ENCODE measurements at places on chromosomes 6 and 20.

DNA sequence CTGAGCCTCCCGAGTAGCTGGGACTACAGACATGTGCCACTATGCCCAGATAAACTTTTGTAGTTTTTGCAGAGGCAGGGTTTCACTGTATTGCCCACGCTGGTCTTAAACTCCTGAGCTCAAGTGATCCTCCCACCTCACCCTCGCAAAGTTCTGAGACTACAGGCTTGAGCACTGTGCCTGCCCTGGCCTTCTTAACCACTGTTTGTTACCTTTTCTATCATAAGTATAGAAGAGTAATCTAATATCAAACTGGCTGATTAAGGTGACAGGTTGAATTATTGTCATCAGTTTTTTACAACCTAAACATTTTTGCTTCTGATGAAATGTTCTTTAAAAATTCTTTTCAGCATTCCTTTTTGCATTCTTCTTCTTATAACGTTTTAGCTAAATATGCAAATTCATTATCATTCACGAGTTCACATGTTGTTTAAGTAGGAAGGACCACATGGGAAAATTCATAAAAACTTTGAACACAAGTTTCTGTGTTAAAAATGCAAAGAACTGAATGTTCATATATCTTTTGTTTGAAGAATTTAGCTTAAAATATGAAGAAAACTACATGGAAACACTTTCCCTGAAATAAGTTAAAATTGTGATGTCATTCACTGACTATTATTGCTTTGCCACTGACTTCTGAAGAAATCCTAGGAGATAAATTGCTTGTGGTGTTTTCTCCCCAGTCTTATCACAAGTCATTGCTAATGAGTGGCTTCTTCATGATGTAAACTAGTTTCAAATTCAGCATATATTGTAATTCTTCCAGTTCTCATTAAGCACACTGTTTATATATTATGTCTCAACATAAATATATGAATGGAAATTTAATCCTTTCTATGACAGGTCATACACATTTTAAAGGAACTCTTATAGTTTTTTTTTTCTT, 106.7 kb downstream of the ADGRB3 start:
- no peak for DNase-seq

- no peak for DNase-seq
These were observed 23.2 kb upstream of the PNPLA1 start for GRCh38 chr6:36246506-36247268.

- no peak for DNase-seq
These were observed 28.8 kb downstream of the IMPG1 start for GRCh38 chr6:76043690-76044089.

GRCh38 chr6:149031859-149032598, 285.2 kb downstream of the UST start:
- DNase-seq: peak; percentile 17

- DNase-seq: no peak
These were observed 5.3 kb upstream of the SERPINB6 start for GRCh38 chr6:2976571-2977085.

- no peak for DNase-seq
These were observed 34.1 kb upstream of the MYLK2 start for GRCh38 chr20:31785089-31785488.

- no peak for DNase-seq
These were observed 14.4 kb downstream of the MKKS start for GRCh38 chr20:10419550-10420133.

DNA sequence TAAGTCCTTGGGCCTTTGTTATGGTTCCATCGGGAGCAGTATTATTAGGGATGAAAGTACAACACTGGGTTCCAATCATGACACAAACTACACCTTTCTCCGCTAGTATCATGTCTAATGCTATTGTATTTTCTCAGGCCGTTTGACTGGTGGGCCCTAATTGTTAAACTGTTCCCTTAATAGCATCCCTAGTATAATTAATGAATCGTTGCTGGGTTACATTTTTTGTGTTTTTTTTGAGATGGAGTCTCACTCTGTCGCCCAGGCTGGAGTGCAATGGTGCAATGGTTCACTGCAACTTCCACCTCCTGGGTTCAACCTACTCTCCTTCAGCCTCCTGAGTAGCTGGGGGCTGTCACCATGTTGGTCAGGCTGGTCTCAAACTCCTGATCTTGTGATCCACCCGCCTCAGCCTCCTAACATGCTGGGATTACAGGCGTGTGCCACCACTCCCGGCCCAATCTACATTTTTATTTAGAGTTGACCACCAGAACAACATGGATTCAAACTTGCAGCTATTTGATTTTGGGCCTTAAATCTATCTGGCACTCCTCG, 4.1 kb upstream of the ZNFX1 start:
- DNase-seq: no peak

- no peak for DNase-seq
These were observed 18.6 kb downstream of the SCML4 start for GRCh38 chr6:107805504-107805903.

- peak; percentile 48 for DNase-seq
These were observed 46.8 kb downstream of the PYGB start for GRCh38 chr20:25294459-25295385.

DNA sequence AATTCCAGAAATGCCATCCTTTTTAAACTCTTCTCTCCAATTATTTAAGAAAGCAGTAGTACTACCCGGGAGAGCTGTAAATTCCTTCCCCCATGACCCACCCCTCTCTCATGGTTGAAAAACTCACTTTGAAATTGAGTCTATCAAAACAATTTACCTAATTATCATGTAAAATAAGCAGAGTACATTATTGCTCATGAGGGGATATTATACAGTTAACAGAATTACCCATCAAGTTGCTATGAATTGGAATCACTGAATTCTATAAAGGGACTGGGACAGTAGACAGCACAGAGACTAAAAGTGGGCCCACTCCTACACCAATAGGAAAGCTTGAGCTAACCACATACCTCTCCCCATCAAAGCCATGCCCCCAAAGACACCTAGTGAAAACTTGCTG, 16.3 kb downstream of the JAG1 start:
- no peak for DNase-seq

DNA sequence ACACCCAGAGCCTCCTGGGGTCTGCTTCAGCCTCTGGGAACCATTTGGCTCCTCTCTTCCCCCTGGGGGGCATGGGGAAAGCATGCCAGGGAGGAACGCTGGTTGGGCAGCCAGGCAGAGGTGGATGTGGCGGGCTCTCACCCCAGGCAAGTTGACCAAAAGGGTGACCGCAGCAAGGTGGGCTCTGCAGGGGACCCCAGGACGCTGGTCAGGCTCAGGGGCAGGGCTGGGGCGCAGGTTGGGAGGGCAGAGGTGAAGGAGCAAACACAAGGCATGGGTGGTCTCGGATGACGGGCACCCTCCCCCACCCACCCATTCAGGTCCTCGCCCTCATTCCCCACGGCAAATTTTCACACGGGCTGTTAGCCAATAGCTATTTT, 30.2 kb upstream of the MRGBP start:
- DNase-seq: no peak

GRCh38 chr6:2165286-2165685, 80.1 kb downstream of the GMDS start:
- no peak for DNase-seq

- no peak for DNase-seq
These were observed 20.8 kb downstream of the SYCP2 start for GRCh38 chr20:59912609-59913008.

DNA sequence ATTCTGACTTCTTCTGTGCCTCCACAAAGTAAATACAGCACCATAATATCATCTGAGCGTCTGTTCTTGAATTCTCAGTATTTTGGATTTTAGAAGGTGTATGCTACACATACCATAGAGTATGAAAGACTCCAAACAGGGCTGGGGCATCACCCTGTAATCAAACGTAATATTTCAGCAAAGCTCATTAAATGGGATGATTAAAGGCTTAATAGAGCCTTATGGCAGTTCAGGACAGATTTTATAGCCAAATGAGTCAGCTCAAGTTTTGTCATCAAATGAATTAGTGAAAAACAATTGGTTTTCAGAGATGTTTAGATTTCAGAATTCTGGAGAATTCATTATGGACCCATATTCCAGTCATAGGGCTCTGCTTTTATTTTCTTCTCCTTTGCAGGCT, 68.9 kb downstream of the TULP4 start:
- no peak for DNase-seq

DNA sequence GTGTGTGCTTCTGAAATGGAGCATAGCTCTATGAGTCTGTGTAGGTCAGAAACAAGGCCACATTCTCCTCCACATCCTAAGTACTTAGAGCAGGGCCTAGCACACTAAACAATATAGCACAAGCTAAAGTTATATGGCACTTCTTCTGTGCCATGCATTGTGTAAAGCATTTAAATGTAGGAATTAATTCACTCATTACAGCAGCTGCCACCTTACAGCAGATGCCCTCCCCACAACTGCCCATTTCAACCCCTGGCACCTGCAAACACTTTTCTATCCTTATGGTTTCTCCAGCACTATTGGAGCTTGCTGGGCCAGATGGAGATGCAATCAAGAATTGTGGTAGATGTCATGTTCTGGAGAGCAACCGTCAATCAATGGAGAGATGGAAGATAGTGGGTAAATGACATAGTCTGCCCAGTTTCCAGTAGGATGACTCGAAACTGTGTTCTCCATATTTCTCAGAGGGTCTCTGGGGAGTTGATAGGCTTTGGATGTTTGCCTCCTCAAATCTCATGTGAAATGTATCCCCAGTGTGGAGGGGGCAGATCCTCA, 373.7 kb downstream of the DOK5 start:
- DNase-seq: no peak

DNA sequence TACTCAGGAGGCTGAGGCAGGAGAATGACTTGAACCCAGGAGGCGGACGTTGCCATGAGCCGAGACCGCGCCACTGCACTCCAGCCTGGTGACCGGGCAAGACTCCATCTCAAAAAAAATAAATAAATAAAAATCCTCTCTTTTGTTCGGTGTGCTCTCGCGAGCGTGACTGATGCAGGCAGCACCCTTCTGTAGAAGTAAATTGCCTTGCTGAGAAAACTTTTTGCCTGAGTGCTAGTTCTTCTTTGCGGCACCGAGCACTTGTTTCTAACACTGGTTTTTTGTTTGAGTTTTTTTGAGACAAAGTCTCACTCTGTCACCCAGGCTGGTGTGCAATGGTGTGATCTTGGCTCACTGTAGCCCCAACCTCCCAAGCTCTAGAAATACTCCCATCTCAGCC, 30.5 kb downstream of the PLN start:
- no peak for DNase-seq

DNA sequence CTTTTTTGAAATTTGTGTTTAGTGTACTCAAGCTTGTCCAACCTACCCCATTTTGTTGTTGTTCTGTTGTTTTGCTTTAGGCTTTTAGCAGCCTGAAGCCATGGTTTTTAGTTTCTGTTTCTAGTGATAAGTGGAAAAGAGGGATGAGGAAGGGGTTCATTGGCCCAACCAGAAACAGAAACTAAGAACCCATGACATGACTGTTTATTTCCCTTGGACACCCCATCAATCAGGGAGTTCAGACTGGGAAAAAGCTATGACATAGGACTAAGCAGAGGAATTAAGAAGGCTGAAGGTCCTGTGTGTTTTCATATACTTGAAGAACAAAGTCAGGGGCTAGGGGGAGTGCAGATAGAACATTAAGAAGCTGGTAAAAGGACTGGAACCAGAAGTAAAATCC, 194.5 kb upstream of the THEMIS start:
- DNase-seq: no peak

DNA sequence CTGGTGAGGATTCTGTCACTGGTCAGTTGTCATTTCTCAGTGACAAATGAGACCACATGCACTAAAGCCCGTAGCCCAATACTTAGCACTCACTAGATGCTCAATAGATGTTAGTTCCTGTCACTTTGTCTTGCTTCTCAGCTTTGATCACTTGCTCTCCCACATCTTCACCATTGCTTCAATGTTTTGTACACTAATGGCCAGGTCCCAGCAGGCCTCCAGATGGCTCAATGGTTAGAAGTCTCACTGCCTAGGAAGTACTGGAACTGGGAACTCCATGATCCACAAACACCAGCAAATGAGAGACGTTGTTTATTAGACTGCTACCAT, 502.8 kb upstream of the JARID2 start:
- DNase-seq: no peak

DNA sequence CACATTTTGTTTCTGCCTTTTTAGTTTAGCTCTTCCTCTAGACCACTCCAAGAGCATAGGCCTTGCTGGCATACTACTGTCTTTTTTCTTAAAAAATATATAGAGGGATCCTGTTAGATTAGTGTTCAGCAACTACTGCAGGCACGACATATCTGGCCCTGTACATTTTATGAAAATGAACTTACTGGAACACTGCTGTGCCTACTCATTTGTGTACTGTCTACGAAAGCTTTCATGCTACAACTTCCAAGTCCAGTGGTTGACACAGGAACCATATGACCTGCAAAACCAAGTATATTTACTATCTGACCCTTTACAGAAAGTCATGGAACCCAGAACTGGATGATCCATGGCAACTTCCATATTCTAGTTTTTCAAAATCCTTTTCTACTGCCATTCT, 66.6 kb upstream of the SPTLC3 start:
- no peak for DNase-seq

- no peak for DNase-seq
These were observed 630.8 kb upstream of the IMPG1 start for GRCh38 chr6:76703285-76703684.

DNA sequence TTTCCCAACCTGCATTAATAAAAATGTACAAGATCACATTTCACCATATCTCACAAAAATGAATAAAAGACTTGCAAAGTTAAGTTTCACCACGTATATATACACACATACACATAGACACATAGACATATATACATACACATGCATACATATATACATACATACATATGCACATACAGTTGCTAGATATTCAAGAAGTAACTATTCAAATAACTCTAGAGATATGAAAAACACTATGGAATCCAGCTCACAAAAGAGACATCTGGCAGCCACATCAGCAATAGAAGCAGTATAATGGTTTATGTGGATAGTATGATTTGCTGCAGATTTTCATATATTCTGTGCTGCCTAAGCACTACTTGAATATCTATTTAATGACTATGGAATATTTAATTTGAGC, 28.1 kb downstream of the PAK5 start:
- no peak for DNase-seq

DNA sequence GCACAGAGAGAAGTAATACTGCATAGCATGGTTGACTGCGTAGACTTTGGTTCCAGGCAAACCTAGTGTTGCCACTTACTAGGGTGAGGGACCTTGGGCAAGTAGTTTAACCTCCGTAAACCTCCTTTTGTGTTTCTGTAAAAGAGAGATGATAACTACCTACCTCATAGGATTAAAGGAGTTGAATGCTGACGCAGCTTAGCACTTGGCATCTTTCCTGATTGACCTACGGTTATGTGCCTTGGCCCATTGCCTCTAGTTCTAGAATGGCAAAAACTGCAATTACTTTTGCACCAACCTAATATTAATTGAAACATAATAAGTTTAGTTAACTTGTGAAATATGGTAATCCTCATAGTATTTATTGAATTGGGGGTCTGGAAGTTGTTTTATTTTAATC, 19.1 kb downstream of the GHRH start:
- no peak for DNase-seq

GRCh38 chr6:32830936-32831335, 7.6 kb downstream of the TAP2 start:
- no peak for DNase-seq

- no peak for DNase-seq
These were observed 13.4 kb downstream of the PHIP start for GRCh38 chr6:79064635-79065034.

- DNase-seq: no peak
These were observed 37.2 kb downstream of the SEL1L2 start for GRCh38 chr20:13953227-13953626.

- DNase-seq: no peak
These were observed 36.9 kb downstream of the UTRN start for GRCh38 chr6:144321839-144322591.
